A549 treated with dexamethasone at 1 μM for 4 hours (cell line): ENCODE measurements at places on chromosomes 6 and 20. TPM values are rescaled to one million over a fixed set of nuclear protein-coding genes. Genes with fewer than 3 reads are reported as not detected.

The LINC00237 gene
- total RNA-seq = not detected in 5 replicates

The ARG1 gene
- not detected in 5 replicates for total RNA-seq

The MMP24 gene
- 23.4 to 37.2 TPM (median 35.6 TPM) in 5 replicates for total RNA-seq

The GTF3C6 gene
- total RNA-seq = 98.9 to 115 TPM (median 104 TPM) in 5 replicates

The COL20A1 gene
- 0.27 to 0.87 TPM (median 0.45 TPM) in 5 replicates for total RNA-seq
